ENCODE measurements at places on chromosomes 7 and 10. TPM values are rescaled to one million over a fixed set of nuclear protein-coding genes. Genes with fewer than 3 reads are reported as not detected.

Gene OR2A12
- not detected for total RNA-seq

Gene AOAH
- 7.4 TPM for total RNA-seq

DNA sequence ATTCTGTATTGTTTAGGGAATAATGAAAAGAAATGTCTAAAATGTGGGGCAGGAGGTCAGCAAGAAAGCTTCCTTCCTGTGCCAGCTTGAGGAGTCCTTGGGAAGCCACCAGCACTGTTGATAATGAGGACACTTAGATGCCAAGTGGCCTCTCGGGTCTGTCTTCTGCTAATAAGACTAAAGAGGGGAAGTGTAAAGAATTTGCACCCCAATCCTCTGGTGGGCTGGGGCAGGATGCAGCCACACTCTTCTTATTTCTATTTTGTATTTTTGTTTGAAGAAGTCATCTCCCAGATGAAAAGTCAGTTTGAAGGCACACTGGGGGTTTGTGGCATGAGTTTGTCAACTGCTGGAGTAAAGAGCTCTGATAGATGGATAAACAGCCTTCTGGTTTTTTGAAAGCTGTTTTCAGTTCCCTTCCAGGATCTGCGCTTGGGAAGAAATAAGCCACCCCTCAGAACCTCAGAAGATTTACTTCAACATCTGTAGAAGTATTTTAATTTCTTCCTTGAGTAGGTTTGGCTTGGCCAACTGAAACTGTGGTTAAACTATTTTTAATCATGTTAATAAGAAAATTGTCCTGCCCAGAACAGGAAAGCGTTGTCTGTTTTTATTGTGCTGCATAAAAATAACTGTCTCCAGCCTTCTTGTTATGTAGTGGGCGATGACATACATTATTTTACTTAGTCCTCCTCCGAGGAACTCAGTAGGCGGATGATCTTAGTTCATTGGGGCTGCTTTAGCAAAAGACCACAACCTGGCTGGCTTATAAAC lies 128.8 kb upstream of the GPR26 start:
- no peak overlapping the region for H3K27ac ChIP-seq
- no peaks in the 10 kb centered on the region for H3K36me3 ChIP-seq
- peak; percentile 20 for DNase-seq
- H3K4me1 ChIP-seq, result no peaks in the 10 kb centered on the region
- H3K27me3 ChIP-seq, result no peaks in the 10 kb centered on the region

Gene CCDC146
- 20.6 TPM for total RNA-seq

- H3K36me3 ChIP-seq, result no peaks in the 10 kb centered on the region
- no peak overlapping the region for H3K4me3 ChIP-seq
- H3K27me3 ChIP-seq, result no peaks in the 10 kb centered on the region
- no peaks in the 10 kb centered on the region for H3K4me1 ChIP-seq
- DNase-seq, result no peak
- H3K27ac ChIP-seq, result no peak overlapping the region
Observed at GRCh38 chr10:34374356-34375045, 440.6 kb downstream of the PARD3 start.

Gene PTF1A
- not detected for total RNA-seq

DNA sequence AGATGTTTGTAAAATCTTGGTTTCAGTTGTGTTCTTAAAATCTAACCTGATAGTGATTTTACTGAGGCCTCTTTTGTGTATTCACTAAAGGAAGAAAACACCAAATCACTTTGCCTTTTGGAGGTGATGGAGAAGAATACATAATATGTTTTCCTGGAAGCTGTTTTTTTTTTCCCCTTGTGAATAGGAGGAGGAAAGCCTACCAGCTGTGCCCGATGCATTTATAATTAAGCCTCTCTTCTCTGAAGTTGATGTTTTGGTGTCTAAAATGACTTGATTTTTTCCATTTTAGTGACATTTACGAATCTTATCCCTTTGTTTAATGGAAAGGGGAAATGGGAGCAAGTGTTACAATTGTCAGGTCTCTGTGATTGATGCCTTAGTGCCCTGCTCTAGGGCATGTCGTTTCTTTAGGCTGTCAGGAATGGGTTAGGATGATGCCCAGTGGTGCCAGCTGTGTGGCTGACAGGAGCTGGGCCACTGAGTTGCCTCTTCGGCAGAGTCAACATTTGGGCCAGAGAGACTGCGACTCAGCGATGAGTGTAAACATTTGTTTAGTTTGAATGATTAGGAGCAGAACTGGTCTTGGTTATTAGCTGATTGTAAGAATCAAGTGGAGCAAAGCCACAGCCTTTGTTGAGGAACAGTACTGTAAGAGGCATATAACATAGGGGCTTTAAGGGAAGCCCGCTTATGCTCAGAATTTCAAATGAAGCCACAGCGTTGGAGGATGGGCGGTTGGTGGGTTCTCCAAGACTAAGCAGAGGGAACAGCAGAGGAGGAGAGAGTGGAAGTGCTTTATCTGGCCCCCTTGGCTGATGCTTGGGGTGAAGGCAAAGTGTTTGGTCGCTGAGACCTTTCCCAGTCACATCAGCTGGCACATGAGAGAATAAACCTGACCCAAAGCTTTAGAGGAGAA lies 81.6 kb downstream of the CDK14 start:
- H3K4me1 ChIP-seq, result no peaks in the 10 kb centered on the region
- DNase-seq, result no peak
- H3K27me3 ChIP-seq, result no peaks in the 10 kb centered on the region
- no peak overlapping the region for H3K27ac ChIP-seq

DNA sequence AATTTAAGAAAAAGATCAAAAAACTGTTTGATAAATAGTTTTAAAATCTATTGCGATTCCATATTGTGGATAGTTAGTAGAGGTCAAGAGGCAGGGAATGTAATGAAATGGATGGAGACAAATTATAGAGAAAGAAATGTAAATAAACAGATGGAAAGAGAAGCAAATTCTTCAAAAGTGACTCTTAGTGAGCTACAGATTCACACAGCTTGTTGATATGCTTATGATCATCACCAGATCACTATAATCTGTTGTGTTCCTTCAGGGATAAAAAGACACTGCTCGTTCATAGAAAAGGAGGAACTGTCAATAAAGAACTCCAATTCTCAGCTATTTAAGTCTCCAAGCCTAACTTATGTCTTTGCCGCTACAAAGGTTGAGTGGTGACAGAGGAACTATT lies 251.4 kb upstream of the SEMA3C start:
- H3K27ac ChIP-seq, result no peak overlapping the region
- H3K36me3 ChIP-seq, result no peaks in the 10 kb centered on the region
- H3K4me3 ChIP-seq, result no peak overlapping the region
- no peaks in the 10 kb centered on the region for H3K4me1 ChIP-seq
- no peak for DNase-seq
- H3K27me3 ChIP-seq, result no peaks in the 10 kb centered on the region

Gene LLCFC1
- not detected for total RNA-seq

DNA sequence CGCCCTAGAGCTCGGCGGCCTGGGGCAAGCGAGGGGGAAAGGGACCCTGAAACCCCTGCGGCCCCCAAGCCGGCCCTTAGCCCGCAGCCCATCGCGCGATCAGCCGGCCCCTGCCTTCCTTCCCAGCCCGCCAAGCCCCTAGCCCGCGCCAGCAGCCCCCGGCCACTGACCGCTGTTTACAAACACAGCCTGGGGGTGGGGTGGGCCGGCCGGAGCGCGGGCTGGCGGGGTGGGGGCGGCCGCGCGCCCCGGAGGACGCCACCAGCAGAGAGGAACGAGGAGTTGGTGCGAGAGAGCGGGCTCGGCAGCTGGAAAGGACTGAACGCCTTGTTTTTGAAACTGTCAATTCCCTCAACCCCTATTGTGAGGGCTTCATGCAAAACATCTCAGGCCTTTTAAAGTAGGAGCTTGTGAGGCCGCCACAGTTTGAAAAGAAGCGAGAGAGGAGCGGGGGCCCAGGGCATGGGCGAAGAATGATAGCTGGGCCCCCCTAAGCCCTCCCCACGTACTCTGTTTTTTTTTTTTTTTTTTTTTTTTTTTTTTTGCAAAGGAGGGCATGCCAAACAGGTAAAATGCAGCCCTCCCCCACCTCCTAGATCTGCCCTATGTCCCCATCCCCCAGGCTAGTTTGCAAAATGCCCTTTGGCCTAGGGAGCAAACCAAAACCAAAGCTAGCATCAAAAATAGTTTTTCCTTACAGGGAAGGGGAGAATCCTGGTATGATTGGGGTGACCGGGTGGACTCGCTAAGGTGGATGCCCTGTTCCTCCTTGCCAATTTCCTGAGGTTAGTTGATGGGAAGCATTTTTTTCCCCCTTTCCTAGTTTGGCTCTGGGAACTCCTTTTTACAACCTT lies 15.0 kb downstream of the SKIDA1 start:
- H3K27ac ChIP-seq, result peak overlapping the region; percentile 92
- H3K4me1 ChIP-seq, result no peaks in the 10 kb centered on the region
- peak overlapping the region; percentile 54 for H3K4me3 ChIP-seq
- no peaks in the 10 kb centered on the region for H3K27me3 ChIP-seq
- no peaks in the 10 kb centered on the region for H3K36me3 ChIP-seq

Gene GBX1
- total RNA-seq, result not detected

Gene SPDYE18
- 1.2 TPM for total RNA-seq

Gene RAMP3
- total RNA-seq, result 50.1 TPM

GRCh38 chr7:140899883-140900282 lies 24.8 kb downstream of the BRAF start:
- no peaks in the 10 kb centered on the region for H3K27me3 ChIP-seq
- H3K4me1 ChIP-seq, result peaks cover 22% of the 10 kb centered on the region
- no peaks in the 10 kb centered on the region for H3K36me3 ChIP-seq
- no peak for DNase-seq
- no peak overlapping the region for H3K4me3 ChIP-seq
- no peak overlapping the region for H3K27ac ChIP-seq

Gene PON1
- total RNA-seq, result not detected

Gene LIPF
- not detected for total RNA-seq

- no peak for DNase-seq
- H3K36me3 ChIP-seq, result no peaks in the 10 kb centered on the region
- peak within 1 kb of the TSS; percentile 56 for H3K4me3 ChIP-seq
- H3K4me1 ChIP-seq, result peaks cover 14% of the 10 kb centered on the region
- H3K27ac ChIP-seq, result peak within 1 kb of the TSS; percentile 44
Observed at GRCh38 chr7:5282543-5283316, at the start of gene SLC29A4. Gene SLC29A4 (plus strand): TSS chr7:5282943. CDS start chr7:5287817, 4,874 bp downstream.

GRCh38 chr10:11150231-11150731 lies 132.6 kb downstream of the CELF2 start:
- no peaks in the 10 kb centered on the region for H3K36me3 ChIP-seq
- H3K4me3 ChIP-seq, result no peak overlapping the region

GRCh38 chr10:6218692-6219493 lies 16.2 kb downstream of the PFKFB3 start:
- H3K27ac ChIP-seq, result no peak overlapping the region
- H3K27me3 ChIP-seq, result no peaks in the 10 kb centered on the region
- DNase-seq, result no peak
- no peaks in the 10 kb centered on the region for H3K4me1 ChIP-seq

DNA sequence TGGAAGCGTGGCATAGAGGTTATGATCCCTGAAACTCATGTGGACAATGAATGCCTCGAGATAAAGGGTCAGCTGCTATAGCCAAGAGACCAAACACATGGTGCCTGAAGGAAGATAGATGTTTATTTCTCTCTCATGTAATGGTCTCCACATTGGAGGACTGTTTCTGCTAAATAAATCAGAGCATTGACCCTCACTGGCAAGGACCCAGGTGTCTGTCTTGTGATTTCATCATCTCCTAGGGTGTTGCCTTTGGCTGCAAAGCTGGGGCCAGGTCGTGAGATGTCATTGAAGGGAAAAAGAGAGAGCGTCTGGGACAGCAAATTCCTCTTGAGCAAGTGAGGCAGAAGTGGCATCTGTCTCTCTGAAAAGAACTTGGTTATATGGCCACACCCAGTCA lies 64.6 kb downstream of the JCAD start:
- H3K27ac ChIP-seq, result no peak overlapping the region
- H3K4me3 ChIP-seq, result no peak overlapping the region
- no peaks in the 10 kb centered on the region for H3K27me3 ChIP-seq
- no peaks in the 10 kb centered on the region for H3K4me1 ChIP-seq
- no peaks in the 10 kb centered on the region for H3K36me3 ChIP-seq

DNA sequence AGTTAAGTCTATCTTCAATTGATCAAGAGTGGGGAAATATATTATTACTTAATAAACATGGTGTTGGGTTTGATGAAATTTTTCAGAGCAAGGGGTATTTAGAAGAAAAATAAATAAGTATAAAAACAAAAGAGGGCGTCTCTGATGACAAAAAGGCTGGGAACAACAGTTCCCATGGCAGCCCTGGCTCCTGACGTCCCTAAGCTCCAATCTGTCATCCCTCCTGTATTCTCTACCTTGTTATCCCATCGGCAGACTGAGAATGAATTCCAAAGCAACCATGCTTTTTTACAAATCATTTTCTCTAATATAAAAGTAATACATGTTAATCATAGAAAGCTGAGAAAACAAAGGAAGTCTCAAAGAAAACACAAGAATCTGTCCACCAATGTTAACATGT lies 55.5 kb downstream of the SORBS1 start:
- H3K27ac ChIP-seq, result peak overlapping the region; percentile 11
- no peaks in the 10 kb centered on the region for H3K36me3 ChIP-seq
- H3K4me3 ChIP-seq, result no peak overlapping the region
- H3K4me1 ChIP-seq, result peaks cover 20% of the 10 kb centered on the region
- no peaks in the 10 kb centered on the region for H3K27me3 ChIP-seq

DNA sequence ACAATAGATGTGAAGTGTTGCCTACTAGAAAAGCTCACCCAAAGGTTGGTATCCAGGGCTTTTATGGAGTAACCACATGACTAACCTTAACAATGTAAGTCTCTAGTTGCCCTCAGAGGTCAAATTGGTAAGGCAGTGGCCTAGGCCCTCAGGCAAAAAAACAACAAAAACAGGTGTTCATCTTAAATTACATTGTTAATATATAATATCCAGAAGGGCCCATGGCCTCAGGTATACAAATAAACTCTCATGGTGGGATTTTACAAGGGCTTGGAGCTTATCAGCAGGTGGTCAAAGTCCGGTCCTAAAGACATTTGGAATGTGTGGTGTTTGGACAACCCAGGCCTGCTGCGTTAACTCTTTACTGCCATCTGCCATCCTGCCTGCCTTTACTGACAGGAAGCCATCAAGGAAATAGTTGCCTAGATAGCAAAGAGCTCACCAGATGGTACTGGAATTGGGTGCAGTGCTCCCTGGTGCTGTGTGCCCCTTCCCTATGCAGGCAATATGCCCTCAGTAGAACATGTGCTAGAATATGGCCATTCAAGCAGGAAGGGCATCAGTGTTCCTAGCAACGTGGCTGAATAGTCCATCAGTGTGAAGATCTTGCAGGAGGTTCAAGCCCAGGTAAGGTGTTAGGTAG lies 36.2 kb downstream of the TOMM7 start:
- no peak for DNase-seq
- no peak overlapping the region for H3K27ac ChIP-seq
- H3K36me3 ChIP-seq, result no peaks in the 10 kb centered on the region
- no peaks in the 10 kb centered on the region for H3K27me3 ChIP-seq

Data from vagina (tissue), 2 donors.